ENCODE measurements at places on chromosomes 5 and 9.

GRCh38 chr5:62100201-62100600 is 205.8 kb upstream of the KIF2A start:
- no peak for DNase-seq

- no peak for DNase-seq
These were observed 501.6 kb downstream of the IRX1 start for GRCh38 chr5:4097199-4097598.

- DNase-seq = no peak
These were observed 59.8 kb upstream of the RPL26L1 start for GRCh38 chr5:172899436-172899835.

DNA sequence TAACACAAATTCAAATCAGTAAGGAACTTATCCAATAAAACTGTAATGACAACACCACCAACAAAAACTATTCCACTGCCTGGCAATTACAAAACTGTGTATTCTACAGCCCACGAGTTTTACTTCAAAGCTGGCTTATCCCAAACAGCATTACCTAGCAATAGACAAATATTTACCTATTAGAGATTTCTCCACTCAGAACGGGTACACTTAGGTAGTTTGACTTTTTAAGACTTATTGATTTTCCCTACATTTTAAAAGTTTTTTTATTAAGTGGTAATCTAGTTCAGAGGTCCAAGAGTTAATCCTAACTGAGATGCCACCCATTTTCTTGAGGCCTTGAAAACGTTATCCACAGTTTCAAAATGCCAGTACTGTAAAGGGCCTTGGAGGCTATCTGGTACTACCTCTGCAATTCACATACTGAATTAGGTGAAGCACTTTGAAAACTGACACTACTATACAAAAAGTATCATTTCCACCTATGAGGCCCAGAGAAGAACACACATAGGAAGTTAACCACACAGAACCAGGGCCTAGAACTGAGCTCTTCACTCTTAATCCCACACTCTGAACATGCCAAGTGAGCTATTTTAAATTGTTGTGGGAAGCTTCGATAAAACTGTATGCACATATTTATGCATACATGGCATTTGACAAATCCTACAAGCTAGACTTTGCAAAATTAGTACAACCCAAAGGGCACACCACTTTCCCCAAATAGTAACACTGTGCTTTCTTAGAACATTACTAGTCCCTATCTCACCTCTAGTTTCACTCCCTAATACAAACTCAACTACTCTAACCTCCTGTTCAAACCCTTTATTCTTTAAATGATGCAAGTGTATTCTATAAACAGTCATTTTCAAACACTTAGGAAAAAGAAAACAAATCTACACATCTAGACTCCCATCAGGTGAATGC is 2.1 kb downstream of the NADK2 start:
- no peak for DNase-seq

DNA sequence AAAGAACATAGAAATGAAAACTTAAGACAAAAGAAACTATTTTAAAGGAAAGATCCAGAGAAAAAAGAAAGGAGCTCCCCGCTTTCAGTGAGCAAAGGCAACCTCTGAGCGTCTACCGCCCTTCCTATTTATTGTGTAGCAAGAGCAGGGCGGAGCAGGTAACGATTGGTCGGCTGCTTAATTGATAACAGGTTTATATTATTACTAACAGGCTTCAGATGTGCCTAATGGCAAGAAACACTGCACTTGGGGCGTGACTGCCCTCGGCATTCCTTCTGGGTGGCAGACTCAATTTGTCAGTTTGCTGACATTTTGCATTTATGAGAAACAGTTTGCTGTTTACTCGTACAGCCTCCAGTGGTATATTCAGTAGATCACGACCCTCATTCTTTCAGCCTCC is 482.7 kb upstream of the C9orf72 start:
- no peak for DNase-seq

DNA sequence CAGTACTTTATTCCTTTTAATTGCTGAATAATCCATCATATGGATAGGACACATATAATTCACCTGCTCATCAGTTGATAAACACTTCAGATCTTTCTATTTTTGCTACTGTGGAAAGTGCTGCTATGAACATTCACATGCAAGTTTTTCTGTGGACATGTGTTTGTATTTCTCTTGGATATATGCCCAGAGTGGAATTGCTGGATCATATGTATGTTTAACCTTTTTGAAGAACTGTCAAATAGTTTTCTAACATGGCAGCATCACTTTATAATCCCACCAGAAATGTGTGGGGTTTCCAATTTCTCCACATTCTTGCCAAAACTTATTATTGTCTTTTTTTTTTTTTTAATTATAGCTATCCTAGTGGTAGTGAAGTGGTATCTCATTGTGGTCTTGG is 15.1 kb downstream of the CARTPT start:
- no peak for DNase-seq

DNA sequence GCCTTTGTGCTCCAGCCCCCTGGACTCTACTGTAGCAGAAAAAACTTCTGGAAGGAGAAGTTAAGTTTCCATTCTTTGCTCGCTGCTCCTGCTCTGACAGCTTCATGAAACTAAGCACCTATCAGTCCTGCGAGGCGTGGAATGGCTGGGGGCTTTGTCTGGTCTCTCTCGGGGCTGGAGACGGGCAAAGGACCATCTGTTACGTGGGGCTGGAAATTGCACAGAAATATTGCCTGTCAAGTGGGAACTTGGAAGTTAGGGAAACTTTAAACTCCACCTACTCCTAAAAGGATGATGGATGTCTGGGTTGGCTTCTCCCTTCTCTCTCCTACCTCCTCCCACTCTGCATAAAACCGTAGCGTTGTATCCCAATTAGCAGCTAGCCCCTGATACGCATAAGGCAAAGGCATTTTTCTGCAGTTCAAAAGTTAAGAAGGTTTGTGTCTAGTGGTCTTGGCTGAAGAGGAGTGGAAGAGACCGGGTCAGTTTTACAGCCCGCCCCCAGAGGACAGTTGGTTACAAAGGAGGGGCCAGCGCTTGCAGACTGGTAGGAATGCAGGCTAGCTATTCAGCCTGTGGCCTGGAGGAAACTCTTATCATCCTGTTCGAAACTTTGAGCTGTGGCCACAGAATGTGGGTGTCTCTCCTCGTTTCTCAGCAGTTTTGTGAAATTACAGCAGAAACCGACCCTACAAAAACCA is 1.3 kb downstream of the FBXL7 start:
- DNase-seq = no peak

DNA sequence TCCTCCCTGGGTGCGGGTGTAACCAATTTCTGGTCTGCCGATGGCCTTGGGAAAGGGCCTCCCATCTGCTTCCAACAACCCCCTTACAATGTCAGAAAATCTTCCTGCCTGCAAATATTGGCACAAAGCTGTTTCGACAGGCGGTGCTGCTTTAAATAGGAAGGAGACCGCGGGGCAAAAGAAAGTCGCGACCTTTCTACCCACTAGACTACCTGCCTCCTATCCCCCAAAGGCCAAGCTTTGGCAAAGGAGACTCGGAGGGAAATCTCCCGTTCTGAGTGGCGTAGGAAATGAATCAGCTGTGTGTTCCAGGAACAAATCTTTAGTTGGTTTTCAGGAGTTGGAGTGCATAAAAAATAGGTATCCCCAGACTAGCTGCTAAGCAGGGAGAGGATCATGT is 36.8 kb upstream of the NFIB start:
- DNase-seq = no peak

- no peak for DNase-seq
These were observed 26.9 kb upstream of the EEIG1 start for GRCh38 chr9:128007566-128008138.

DNA sequence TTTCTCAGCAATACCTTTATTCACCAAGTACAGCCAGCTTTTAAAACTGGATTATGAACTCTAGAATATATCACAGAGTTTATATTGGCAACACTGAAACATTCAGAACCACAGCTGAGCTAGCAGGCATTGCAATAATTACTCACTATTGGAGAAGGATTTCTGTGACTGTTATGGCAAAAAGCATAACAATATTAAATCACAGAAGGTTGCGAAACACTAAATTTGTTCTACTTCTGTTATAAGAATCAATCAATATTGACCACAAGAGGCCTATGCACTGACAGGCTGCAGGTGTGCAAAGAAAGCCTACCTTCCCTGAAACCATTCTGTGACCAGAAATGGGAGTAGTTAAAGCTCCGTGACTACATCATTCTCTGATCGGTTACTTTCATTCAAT is 59.2 kb downstream of the AP3B1 start:
- no peak for DNase-seq

- peak; percentile 46 for DNase-seq
These were observed 55.6 kb upstream of the LMX1B start for GRCh38 chr9:126558051-126558665.
